ENCODE measurements at places on chromosomes 4 and X.

DNA sequence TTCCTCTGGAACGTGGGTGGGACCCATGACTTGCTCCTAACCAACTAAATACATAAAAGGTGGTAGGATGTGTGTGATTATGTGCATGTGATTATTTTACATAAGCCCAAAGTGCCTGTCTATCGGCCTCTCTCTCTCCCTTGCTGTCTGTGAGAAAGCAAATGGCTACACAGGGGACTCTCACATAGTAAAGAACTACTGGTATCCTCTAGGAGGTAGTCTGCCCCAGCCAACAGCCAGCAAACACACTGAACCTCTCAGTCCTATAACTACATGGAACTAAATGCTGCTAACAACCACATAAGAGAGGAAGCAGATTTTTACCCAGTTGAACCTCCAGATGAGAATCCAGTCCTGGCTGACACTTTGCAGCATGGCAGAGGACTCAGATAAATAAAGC is 1249.4 kb downstream of the ADGRL3 start:
- DNase-seq = no peak

GRCh38 chr4:139808381-139808807 is 142.8 kb downstream of the MGST2 start:
- peak; percentile 50 for DNase-seq

- no peak for DNase-seq
Observed at GRCh38 chrX:71603618-71604017, 14.7 kb downstream of the CXCR3 start.

DNA sequence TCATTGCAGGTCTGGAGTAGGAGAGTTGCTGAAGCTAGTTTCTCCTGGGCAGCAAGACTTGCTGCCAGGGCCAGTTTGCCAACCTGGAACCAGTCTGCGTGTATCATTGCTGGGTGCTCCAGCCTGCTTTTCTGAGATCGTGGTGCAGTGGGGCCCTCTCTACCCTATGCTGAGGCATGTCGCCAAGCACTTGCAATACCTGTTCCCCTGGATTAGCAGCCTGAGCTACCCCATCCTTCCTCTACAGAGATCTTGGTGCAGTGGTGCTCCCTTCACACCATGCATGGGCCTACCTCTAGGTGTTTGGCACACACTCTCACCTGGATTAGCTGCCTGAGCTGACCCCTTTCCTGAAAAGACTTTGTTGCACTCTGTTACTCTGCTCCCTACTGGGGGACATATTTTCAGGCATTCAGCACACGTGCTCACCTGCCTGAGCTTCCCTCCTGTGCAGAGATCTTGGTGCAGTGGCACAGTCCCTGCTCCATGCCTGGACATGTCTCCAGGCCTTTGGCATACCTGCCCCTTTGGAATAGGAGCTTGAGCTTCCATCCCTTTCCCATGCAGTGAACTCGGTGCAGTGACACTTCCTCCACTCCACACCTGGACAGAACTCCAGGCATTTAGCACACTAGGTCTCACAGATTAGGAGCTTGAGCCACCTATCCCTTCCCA is 133.7 kb upstream of the CXCL13 start:
- DNase-seq = no peak

DNA sequence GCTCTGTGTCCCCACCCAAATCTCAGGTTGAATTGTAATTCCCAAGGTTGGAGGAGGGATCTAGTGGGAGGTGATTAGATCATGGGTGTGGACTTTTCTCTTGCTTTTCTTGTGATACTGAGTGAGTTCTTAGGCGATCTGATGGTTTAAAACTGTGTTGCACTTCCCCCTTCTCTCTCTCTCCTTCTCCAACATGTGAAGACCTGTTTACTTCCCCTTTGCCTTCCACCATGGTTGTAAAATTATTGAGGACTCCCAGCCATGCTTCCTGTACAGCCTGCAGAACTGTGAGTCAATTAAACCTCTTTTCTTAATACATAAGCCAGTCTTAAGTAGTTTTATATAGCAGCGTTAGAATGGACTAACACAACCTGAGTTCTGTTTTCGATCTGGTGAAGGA is 738.2 kb downstream of the ARAP2 start:
- DNase-seq = no peak

DNA sequence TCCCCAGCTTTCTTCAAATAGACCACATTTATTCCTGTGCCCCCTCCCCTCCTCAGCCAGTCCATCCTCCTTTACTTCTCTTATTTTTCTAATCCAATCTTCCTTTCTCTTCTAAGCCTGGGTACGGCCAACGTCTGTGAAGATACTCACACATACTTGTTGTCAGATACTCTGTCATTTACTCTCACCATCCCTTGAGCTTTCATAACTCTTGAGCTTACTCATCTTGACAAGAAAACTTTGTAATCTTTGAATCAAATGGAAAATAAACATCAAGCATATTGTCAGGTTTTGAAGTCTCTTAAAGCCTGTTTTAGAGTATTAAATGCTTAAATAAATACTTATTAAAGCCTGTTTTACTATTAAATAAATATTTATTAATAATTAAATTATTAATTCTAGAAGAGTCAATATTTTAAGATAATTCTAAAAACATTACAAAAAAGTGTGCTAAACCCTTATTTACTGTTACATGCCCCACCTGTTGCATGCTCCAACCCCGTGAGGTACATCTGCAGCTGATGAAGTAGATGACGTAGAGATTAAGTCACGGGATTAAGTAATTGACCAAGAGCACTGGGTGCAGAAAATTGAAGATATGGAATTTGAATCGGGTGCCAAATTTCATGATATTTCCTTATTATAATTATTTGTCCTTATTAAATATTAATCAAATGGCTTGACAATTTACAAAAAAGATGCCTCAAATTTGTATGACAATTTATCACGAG is 1.5 kb upstream of the TRIML2 start:
- DNase-seq = no peak

GRCh38 chr4:140252742-140253555 is 99.0 kb upstream of the MAML3 start:
- DNase-seq = peak; percentile 34

DNA sequence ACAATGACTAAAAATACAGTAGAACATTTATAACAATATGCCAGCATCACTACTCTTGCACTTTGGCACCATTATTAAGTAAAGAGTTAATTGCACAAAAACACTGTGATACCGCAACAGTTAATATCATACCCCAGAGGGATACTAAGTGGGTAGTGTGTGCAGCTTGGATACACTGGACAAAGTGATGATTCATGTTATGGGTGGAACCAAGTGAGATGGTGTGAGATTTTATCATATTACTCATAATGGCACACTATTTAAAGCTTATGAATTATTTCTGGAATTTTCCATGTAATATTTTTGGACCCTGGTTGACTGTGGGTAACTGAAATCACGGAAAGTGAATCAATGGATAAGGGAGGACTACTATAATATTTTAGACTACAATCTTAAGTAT is 265.3 kb downstream of the PCDH18 start:
- DNase-seq = no peak

DNA sequence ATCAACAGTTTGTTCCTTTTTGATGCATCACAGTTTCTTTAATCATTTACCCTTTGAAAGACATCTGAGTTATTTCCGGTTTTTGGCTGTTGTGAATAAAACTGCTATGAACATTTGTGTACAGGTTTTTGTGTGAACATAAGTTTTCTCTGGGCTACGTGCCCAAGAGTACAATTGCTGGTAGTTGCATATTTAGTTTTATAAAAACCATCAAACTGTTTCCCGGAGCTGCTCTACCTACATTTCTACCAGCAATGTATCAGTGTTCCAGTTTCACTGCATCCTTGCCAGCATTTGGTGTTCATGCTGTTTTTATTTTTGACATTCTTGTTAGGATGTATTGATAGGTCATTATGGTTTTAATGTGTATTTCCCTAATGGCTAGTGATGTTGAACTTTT is 17.3 kb downstream of the KDM6A start:
- DNase-seq = no peak

DNA sequence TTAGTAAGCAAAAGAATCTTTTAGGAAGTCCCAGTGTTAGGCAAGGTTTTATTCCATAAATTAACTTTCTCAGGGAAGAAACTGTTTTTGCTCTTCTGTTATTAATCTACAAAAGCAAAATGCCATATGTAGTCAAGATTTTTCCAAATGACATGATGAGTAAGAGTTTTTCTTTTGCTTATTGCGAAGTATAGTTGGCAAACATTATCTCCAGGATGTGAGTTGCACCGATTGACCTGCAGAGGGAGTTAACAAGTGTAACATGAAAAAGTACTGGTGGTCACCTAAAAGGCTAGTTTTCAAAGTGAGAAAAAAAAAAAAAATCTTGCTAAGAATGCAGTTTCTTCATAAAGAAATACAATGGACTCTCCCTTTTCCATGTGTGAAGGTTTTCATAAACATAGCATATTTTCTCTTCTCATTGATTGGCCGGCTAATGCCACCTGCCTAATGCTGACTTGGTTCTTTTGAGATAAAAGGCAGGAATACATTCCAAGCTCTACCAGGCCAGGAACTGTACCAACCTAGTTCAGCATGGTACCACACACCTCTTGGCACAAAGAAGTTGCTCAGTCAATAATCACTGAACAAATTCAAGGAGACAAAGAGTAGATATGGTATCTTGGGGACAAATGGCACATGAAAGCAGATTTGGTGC is 100.2 kb downstream of the LNX1 start:
- DNase-seq = peak; percentile 38

DNA sequence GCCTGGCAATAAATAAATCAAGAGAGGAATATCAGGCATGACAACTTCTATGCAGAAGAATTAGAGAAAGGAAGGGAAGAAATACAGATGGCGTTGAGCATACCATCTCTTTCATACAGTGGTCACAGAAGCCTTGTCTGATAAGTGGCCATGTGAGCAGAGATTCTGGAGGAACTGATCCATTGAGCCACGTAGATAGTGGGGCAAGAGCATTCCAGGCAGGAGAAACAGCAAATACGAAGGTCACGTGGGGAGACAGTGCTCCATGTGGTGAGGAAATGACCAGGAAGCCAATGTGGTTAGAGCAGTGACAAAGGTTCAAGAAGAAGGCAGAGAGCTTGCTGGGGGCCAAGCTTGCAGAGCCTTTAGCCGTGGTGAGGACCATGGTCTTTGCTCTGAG is 226.7 kb upstream of the NOCT start:
- no peak for DNase-seq

Data from inflammatory macrophage treated with lipopolysaccharide for 1 hour (primary cell).